ENCODE measurements at places on chromosomes 16 and 17.

GRCh38 chr16:66120656-66121055 lies 245.8 kb upstream of the CDH5 start:
- no peak for DNase-seq

- DNase-seq = no peak
Measured at GRCh38 chr16:30748634-30749445, 615 bp downstream of the PHKG2 start.

DNA sequence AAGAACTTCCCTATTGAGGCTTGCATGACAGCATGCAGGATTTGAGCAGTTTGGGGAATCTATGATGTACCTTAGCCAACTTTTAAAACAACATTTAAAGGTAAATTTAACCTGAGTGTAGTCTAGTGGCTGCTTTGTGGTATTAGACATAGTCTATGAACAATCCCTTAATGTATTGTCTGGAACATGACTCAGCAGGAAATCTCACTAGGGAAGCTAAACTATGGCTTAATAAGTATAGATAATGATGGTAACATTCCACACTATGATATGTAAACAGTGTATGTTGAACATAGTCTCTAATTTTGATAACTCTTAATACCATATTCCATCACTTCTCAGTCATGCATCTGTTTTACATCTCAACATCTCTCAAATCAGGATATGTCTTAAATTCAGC lies 52.1 kb upstream of the SLC12A3 start:
- DNase-seq = no peak

DNA sequence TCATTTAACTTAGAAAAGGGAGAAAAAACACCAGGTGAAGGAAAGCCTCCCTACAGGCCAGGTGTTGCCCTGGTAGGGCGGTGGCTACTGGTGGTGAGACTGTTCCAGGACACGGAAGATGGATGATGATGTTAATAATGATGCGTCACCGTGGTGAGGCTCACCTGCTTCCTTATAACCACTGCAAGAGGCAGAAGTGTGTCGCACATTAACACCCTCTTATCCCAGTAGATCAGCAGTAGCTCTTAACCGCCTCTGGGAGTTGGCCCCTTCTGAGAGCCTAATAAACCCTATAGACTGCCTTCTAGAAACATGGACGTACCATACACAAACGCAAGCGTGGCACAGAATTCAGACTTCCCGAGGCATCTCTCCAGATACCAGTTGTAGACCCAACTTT lies 7.8 kb downstream of the BFAR start:
- DNase-seq = no peak

DNA sequence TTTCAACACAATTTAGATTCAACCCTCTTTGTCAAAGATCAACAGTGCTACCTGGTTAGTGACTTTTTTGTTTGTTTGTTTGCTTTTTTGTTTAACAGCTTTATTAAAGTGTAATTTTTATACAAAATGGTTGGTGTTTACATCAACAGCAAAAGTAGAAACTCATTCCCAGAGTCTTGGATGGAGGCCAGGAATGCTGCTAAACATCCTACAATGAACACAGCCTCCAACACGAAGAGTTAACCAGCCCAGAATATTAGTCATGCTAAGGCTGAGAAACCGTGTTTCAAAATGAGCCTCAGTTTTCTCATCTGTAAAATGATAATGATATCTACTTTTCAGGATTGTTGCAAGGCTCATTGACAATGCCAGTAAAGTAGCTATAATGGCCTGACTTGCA lies 211.0 kb upstream of the MAF start:
- DNase-seq = no peak

DNA sequence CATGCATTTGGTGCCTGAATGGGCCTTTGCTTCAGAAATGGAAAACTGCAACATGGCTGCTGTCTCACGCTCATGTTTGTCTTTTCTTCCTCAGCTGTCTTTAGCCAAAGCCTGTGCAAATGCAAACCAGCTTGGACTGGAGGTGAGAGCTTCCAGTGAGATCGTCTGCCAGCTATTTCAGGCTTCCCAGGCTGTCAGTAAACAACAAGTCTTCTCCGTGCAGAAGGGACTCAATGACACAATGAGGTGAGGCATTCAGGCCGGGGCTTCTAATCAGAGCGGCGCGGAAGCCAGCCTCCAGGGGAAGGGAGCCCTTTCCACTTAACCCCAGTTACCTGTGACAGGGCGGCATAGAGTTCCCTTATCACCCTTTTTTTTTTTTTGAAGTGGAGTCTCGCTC lies 14.3 kb downstream of the CCNF start:
- DNase-seq = no peak

DNA sequence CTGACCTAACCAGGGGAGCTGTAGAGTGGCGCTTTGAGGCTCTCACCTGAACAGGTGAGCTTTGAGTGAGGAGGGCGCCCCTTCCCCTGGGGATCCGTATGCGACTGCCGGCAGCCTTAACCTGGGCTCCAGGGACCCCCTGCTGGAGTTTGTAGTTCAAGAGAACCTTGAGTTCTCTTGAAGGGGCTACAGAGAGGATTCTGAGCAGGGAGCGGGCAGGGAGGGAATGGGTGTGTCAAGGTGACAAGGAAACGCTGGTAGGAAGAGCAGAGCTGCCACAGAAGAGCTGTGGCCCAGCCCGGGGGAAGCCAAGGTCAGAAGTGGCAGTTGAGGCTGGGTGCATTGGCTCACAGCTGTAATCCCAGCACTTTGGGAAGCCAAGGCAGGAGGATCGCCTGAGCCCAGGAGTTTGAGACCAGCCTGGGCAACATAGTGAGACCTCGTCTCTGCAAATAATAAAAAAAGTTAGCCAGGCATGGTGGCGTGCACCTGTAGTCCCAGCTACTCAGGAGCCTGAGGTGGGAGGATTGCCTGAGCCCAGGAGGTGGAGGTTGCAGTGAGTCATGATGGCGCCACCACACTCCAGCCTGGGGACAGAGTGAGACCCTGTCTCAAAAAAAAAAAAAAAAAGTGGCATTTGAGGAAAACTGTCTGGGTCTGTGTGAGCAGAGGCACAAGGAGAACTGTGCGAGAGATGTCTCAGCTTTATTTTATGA lies 1.2 kb downstream of the LLGL2 start:
- DNase-seq = no peak

DNA sequence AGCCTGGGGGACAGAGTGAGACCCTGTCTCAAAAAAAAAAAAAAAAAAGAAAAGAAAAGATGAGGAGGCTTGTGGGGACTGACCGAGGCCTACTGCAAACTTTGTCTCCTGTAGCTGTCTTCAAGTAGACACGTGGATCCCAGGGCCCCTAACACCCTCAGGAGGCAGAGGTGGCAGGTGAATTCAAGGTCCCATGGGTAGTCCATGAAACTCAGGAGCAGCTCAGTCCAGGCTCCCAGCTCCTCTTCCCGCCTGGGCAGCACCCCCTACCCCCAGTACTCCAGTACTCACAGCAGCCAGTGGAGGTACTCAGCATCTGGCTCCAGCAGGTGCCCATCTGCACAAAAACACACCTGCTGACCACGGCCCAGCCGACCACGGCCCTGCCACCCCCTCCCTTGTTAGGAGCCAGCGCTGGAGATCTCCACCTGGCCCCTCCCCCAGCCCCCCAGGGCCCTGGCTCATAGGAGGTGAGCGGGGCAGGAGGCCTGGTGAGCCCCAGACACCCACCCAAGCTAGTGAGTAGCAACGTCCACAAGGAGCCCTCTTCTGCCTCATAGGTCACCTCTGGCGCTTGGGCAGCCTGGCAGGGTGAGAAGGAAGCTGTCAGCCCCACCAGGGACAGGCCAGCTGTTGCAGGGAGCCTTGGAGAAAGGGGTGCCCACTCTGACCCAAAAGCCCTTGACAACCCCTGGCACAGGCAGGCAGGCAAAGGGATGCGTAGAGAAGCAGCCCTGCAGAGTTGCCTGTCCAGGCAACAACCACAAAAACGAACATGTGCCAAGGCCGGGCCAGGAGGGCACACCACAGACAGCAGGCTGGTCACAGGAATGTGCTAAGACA lies 3.8 kb downstream of the MRPL38 start:
- DNase-seq = no peak

DNA sequence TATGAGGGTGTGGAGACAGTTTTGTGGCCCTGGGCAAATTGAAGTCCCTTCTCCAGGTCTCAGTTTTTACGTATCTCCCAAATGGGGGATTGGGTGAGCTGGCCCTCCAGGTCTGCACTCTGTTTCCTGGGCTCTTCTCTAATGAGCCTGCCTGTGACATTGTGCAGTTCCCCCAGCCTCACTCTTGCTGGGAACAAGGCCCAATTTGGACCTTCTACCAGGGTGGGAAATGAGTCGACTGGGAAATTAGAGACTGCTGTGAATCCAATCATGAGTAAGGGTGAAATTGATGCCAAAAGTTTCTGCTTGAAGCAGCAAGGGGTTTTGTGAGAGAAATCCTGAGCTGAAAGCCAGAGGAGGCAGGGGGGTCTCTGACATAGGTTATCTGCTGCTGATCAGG lies 71.5 kb upstream of the KSR1 start:
- no peak for DNase-seq

DNA sequence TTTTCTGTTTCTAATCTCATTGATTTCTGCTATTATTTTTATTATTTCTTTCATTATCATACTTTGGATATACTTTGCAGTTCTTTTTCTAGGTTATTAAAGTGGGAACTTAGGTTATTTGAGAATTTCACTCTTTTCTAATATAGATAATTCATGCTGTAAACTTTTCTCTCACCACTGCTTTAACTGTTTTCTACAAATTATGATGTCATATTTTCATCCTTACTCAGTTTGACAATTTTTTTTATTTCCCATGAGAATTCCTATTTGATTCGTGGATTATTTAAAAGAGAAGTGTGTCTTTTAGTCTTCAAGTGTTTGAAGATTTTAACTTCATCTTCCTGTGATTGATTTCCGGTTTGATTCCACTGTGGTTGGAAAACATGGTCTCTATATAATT lies 336.8 kb upstream of the SALL1 start:
- no peak for DNase-seq

DNA sequence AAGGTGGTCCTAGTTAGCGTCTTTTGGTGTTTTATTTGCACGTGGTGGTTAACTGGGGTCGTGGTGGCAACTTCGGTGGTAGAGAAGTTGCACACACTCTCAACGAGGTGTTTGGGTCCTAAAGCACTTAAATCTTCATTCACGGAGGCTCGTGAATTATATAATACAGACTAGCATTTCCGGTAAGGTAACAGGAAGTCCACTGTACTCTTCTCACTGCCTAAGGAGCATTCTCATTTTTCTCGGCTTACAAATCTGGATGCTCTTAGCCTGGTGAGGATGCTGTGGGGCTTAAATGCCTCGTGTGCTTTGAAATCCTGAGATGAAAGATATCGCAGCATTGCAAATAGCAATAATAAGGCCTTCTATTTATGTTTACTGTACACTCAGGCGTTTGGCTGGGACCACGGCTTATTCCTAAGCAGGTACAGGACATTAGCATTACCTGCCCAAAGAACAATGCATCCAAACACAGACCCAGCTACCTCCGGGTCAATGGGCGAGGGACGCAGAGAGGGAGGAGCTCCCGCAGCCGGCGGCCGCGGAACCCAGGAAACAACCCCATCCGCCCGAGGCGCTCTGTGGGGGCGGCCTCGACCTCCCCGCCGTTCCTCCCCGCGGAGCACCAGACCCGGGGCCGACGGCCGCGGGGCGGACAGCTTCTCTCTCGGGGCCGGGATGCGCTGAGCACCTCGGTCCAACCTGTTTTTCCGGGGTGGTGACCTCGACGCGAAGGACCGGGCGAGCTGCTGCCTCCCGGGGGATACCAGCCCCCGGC lies 856 bp downstream of the DNAJA2 start:
- peak; percentile 11 for DNase-seq

DNA sequence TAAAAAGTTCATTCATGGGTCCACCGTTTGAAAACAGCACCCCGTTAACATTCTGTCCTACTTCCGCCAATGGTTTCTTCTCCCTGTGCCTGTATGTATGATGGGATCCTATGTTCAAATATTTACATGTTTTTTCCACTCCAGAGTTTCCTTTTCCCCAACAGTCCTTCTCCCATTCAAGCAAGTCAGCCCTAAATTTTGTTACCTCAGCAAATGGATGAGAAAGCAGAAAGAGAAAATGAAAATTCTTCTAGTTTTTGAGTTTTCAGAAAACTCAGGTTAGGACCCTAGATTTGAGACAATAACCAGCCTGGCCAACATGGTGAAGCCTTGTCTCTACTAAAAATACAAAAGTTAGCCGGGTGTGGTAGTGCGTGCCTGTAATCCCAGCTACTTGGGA lies 3.5 kb upstream of the ERN2 start:
- DNase-seq = no peak

DNA sequence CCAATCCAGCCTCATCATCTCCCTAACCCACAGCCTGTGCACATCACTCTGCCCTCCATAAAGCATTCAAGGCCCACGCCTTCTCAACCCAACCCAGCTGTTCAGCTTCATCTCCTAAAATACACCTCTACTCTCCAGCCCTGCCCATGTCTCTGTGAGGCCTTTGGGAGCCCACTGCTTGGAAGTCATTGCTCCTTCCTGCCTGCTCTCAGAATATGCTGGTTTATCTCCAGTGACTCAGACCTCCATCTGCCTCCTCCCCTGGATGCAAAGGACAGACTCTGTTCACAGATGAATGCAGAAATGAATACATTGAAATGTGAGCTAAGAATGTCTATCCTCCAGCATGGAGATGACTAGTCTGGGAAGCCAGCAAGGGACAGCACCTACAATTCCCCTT lies 19.0 kb downstream of the KCNG4 start:
- DNase-seq = no peak

GRCh38 chr16:57866529-57866918 lies 64.2 kb upstream of the KIFC3 start:
- no peak for DNase-seq

DNA sequence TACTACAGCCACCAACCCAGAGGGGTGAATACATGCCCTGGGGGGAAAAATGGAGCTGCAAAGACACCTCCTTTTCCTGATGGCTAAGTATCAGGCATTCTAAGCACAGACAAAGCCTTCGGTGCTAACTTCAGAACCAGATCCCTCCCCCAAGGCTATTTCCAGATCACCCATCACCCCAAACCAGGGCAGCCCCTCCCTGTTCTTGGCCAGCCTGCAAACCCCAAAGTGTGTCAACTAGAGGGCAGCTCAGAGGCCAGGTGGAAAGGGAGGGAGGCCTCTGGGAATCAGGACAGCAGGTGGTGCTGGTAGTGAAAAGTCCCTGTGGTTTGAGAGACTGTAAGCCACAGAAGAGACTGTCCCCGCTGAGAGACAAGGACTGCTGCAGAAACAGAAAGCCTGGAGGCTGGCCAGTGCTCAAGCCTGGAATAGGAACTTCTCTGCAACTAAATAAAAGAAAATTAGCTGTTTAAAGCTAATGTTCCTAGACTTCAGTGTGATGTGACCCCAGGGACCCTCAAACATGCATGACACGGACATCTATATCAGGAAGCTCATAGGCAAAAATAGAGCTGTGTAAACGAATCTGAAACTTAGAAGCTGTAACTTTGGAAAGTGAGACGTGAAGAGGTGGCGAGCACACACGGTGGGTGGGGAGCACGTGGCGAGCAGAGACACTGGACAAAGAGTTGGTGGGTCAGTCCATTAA lies 9.1 kb downstream of the TUBG1 start:
- no peak for DNase-seq
